Kidney epithelial cell (primary cell): ENCODE measurements at places on chromosomes 12 and 14.

GRCh38 chr12:8590842-8591545 is 21.7 kb downstream of the AICDA start:
- no peak for DNase-seq

- no peak for DNase-seq
Measured at GRCh38 chr12:51217133-51217967, 512 bp downstream of the POU6F1 start.

DNA sequence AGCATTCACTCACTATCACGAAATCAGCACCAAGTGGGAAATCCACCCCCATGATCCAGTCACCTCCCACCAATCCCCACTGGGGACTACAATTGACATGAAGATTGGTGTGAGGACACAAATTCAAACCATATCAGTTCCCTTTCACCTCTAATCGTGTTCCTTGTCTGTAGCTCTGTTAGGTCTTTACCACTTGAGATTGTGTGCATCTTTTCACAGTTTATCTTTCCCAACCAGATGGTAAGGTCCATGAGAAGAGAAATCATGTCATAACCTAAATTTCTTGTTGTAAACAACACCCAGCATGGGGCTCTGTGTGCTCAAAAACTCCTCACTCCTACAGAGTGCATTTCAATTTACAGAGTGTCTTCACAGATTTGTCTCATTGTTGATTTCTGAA is 27.1 kb upstream of the PCED1B start:
- DNase-seq = no peak

DNA sequence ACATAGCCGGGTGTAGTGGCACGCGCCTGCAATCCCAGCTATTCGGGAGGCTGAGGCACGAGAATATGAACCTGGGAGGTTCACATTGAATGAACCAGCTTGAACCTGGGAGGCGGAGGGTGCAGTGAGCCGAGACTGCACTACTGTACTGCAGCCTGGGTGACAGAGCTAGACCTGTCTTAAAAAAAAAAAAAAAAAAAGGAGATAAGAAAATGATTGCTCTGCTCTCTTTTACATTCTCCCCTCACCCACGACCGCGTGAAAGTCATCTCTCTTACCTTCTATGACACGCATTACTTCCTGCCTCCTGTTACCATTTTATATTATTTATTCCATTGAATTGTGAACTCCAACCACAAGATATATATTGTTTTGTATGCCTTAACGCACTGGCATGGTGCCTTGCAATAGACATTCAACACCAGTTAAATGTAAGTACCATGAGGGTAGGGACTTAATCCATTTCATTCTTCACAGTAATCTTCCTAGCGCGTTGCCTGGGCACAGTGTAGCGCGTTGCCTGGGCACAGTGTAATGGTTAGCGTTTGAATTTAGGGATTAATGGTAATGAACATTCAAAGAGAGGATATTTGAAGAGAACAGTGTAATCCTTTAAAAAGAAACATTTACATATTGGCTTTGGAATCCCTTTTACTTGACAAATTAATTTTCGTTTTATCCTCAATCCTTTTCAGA is 2.7 kb downstream of the RAP1B start:
- DNase-seq = no peak

- no peak for DNase-seq
Measured at GRCh38 chr12:57739914-57740538, 1.5 kb upstream of the AGAP2 start.

DNA sequence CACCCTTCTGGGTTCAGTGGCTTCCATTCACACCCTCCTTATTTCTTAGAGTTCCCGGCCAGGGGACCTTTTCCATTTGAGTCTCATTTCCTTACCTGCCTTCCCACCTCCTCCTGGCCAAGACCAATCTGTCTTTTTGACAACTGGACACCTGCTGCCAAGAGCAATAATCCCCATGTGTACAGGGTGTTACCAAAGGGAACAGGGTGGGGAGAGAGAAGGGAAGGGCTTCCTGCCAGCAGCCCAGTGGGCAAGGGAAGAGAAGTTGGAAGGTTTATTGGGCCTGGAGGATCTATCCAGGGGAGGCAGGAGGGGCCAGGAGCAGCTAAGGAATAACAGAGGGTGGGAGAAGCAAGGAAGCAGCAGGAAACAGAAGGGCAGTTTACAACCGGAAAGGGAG is 346.2 kb downstream of the C12orf75 start:
- no peak for DNase-seq
